ENCODE measurements at places on chromosomes 4 and X.

DNA sequence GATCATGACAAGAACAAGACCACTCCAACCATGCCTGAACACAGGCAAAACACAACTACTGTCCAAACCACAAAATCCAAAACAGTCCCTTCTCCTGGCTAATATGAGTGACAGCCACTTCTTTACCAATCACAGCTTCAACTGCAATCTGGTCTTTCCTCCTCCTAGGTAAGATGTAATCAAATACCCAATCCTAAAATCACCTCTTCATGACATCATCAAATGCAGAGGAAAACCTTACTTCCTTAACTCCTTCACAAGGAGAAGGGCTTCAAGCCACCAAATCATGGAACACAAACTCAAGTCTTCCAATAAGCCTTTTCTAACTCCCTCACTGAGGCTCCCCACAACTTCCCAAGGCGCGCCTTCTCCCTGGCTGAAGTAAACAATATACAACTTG, 4.4 kb upstream of the MSL3 start:
- DNase-seq, result no peak

DNA sequence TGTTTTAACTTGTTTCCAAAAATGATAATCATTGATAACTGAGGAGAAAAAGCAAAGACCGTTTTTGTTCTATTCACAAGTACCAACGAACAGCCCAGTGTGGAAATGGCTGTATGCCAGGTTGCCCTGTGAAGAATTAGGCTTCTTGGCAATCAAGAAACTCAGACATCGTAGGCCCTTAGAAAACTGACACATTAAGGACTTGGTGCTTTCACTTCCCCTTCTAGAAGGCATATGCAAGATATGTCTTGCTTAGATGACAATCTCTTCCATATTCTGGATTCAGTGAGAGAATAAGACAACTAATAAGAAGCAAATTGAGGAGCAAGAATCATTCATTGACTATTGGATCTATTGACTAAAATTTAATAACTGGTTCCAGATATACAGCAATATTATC, 56.6 kb downstream of the ANAPC10 start:
- no peak for DNase-seq

- DNase-seq, result no peak
Observed at GRCh38 chr4:141241986-141242385, 21.3 kb downstream of the ZNF330 start.

DNA sequence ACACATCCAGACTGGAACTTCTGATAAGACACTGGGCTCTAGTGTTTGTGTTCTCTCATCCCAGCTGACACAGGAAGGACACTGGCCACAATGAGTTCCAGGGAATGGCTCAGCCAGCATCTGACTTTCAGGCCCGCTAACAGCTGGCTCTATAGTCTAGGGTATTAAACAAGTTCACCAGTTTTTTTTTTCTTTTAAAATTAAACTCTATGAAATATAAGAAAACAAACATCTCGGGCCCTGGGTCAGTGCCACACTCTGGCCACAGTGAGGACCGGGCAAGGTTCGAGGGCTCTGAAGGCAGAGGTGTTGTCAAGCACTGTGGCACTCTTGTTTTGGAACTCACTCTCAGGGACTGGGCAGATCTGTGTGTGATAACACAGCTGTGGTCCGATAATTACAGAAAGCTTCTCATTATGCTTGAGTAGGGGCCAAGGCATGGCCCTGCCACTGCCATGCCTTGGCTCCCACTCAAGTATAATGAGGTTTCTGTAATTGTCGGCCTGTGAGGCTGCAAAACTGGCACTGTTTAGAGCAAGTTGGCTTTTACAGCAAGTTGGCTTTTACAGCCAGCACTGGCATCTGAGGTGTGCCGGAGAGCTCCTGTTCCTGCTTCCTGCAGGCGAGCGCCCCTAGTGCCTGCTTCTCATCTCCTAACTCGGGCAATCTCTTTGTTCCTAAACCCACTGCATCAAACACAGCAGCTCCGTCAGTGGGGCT, 62.8 kb downstream of the PPP1R2C start:
- DNase-seq, result peak; percentile 9

- no peak for DNase-seq
Observed at GRCh38 chr4:2284934-2285612, 23.2 kb upstream of the MXD4 start.

DNA sequence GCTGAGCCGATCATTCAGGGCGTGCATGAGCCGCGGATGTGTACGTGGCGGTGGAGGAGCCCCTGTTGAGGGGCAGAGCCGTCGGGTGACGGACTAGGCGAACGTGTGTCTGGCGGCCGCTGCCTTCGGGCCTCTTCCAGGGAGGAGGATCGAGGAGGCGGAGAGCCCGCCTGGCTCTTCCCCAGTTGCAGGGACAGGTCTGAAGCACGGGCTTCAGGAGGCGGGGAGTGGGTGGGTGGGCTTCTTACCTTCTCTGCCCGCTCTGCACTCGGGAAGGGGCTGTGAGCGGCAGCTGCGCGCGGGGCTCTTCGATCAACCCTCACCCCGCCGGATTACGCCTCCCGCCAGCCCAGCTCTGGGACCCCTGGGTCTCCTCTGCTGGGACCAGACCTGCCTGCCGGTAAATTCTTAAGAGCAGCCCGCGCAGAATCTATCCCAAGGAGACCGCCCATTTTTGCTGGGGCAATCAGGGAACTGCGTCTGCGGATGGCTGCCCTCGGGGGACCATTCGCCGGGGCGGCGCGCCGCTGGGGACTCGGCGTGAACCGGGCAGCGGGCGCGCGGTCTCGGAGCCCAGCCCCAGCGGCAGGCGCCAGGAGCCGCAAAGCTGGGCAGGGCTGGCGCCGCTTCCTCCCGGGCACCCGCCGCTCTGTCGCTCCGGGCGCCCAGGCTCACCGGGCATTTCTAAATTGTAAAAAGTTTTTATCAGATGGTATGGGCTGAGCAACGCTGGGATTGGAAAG, 4.9 kb downstream of the PLAC8 start:
- DNase-seq, result no peak

DNA sequence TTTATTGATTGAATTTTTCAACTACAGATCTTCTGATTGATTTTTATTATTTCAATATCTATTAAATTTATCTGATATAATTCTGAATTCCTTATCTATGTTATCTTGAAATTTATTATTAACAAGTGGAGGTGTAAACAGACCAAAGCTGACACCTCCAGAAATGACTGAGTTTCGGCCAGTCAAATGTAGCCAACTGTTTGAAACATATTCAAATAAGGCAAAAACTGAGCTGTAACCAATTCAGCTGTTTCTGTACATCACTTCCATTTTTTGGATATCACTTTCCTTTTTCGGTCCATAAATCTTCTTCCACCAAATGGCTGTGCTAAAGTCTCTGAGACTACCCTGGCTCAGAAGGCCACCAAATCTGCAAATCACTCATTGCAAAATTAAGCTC, 2127.3 kb upstream of the AGA start:
- no peak for DNase-seq

- no peak for DNase-seq
Observed at GRCh38 chrX:129900054-129900453, 5.9 kb upstream of the UTP14A start.

- DNase-seq, result no peak
Observed at GRCh38 chr4:158609116-158609515, 62.6 kb downstream of the C4orf46 start.

- DNase-seq, result no peak
Observed at GRCh38 chr4:126956184-126956897, 676.4 kb upstream of the INTU start.
